ENCODE measurements at places on chromosomes 1 and 21. TPM values are rescaled to one million over a fixed set of nuclear protein-coding genes. Genes with fewer than 3 reads are reported as not detected.

Gene CHODL
- 4.0 TPM for total RNA-seq

Gene TTC24
- 5.6 TPM for total RNA-seq

DNA sequence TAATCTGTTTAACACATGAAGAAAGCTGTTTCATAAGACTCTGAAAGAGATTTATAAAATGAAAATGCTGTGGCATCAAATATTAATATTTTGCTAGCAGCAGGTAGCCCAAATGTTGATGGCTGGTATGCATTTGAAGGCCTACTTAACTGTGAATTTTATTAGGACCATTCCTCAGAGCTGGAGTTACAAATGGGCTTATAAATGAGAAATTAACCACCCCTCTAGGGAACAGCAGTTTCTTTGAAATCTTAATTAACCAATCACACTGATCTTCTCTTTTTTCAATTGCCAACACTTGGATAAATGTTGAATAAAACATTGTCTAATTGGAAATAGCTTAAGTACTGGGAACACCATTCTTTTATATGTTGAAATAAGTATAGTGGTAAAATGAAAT, 129.9 kb downstream of the GPR52 start:
- no peak for DNase-seq

DNA sequence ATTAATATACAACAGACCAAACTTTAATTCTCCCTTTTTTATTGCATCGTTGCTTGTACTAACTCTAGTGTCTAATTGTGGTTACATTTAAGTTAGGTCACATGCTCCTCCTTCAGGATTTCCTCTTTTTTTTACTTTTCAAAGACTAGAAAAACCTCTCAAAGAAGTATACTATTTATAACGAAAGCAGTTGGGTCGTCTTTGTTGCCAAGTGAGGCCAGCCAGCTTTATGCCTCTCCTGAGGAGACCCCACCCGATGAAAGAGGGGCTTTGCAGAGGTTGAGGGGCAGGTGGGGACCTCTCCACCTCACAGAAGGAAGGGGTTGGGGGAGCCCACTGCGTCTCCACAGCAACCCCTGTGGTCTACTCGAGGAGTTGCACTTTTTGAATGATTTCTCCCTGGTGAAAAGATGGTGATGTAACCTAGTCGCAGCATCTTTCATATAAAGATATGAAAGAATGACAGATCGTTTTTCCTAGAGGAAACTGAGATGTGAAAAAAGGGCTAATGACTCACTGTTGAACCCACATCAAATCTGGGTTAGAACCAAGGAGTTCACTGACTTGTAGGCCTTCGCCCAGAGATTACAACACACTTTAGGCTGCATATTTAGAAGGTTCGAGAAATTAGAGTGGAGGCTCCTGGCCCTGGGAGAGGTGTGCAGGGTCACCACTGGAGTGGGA, 6.4 kb downstream of the TGFB2 start:
- DNase-seq = peak; percentile 83

DNA sequence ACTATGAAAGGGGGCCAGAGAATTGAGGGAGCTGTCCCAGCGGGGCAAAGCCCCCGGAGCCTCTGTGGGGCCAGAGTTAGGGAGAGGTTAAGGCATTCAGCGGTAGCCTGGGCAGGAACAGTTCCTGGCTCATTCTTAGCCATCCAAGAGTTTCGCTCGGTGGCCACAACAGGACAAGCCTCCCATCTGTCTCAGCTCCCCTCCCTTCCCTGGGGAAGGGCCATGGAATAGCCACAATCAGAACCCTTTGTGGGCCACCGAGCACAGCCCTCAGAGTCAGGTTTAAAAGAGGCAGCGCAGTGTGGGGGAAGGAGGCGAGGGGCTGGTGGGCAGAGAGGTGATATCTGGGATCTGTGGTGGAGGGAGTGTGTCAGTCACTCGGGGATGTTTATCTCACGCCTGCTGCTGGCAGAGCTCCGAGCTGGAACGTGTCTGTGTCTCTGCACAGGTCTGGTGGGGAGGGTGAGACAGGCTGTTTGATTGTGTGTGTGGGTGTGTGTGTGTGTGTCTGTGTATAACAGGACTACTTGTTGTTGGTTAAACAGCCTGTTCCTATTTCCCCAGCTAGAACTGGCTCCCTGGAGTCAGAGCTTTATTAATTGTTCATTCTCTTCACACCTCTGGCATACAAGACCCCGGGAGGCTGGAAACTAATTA, 49.6 kb upstream of the GOLT1A start:
- no peak for DNase-seq

GRCh38 chr1:44310006-44310405, 45.1 kb downstream of the ERI3 start:
- no peak for DNase-seq

DNA sequence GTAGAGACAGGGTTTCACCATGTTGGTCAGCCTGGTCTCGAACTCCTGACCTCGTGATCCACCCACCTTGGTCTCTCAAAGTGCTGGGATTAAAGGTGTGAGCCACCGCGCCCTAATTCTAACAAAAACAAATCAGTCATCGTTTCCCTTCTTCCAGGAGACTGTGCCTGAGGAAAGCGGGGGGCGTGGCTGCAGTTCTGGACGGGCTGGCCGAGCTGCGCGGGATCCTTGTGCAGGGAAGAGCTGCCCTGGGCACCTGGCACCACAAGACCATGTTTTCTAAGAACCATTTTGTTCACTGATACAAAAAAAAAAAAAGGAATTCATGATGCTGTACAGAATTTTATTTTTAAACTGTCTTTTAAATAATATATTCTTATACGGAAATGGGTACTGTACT, 104.2 kb downstream of the WDR4 start:
- DNase-seq = peak; percentile 58

- DNase-seq = no peak
These were observed 97.8 kb downstream of the DUSP10 start for GRCh38 chr1:221644145-221644448.

GRCh38 chr1:18956193-18957135, at the start of gene IFFO2:
Gene IFFO2, minus strand, starts transcription at chr1:18956676. Its CDS starts 344 bp downstream, at chr1:18956332.
- DNase-seq = peak; percentile 100

GRCh38 chr1:77313491-77313890, 31.7 kb downstream of the AK5 start:
- no peak for DNase-seq

- DNase-seq = no peak
These were observed 14.6 kb upstream of the C1orf105 start for GRCh38 chr1:172405912-172406311.

DNA sequence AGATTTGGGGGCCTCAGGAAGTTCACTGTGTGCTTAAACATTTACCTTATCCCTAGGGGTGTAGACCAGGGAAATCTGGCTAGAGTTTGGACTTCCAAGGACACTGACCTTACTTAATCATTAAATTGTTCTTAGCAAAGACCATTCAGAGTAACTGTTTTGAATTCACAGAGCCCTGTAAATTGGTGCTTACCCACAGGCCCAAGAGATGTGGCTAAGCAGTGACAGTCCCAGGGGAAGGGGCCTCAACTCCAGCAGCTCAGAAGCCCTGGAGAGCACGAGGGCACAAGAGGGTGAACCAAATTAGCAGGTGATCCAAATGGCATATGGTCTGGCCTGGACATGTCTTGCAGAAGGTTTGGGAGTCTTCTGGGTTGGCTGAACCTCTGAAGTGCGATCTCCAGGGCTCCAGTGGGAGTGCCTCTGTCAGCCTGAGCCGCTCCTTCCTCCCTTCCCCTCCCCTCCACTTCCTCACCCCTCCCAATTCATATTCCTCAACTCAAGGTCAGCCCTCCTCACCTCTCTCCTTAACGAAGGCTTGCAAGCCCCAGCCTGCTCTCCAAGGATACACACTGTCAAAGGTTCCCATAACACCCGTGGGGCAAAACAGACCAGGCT, 4.3 kb downstream of the PAQR7 start:
- DNase-seq = peak; percentile 46

DNA sequence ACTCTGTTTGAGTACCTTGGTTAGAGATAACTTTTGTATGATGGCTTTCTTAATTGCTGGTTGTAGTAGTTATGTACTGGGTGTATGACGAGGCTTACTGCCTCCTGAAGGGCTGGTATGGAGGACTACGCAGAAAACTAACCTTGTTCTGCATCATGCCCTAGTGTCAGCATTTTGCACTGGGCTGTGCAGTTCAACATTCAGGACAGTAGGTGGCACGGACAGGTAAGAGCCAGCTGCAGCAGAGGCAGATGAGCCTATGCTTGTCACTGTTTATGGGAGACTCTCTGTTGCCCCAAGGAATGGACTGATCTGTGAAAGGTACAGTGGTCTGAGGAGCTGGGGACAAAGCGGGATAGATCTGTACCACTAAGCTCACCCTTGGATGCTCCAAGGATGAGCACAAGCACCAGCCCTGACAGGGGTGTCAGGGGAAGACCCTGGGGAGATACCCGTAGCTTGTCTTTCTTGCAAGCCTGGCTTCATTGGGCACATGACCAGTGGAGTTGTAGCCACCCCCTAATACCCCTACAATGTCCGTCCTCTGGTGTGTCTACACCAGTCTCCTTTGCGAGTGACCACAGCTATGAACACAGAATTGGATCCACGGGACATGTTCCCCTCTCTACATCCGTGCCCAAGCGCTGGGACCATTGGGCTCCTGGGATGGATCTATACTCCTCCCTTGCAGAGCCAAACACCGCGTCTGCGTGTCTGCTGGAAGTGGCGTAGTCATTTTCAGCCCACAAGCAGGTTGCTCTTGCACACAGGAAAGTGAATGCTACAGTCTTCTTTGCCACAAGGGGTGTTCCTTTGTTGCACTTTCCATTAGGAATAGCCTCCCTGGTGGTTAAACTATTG, 51.1 kb upstream of the CFHR3 start:
- no peak for DNase-seq

- no peak for DNase-seq
These were observed 8.1 kb downstream of the DNM3 start for GRCh38 chr1:171849245-171849898.

All from spleen (tissue), 13 donors.